ENCODE measurements at places on chromosomes 4 and X.

- no peak for DNase-seq
Observed at GRCh38 chr4:45910511-45910910, 213.3 kb downstream of the GABRG1 start.

DNA sequence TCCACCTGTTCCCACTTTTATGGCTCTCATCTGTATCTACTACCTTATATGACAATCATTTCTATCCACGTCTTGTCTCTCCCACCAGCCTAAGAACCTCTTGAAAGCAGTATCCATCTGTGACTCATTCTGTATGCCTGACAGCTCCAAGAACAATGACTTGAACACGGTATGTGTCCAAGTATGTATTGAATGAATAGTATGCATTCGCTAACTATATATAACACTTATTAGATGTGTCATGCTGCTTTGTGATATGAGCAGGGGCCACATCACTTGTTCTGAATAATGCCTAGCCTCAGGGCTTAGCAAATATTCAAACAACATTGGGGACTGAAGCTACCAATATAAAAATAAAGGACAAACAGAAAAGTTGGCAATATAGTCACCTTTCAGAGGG lies 4.9 kb downstream of the OPHN1 start:
- DNase-seq: no peak

- DNase-seq: no peak
Observed at GRCh38 chr4:187006189-187006618, 282.5 kb upstream of the FAT1 start.

DNA sequence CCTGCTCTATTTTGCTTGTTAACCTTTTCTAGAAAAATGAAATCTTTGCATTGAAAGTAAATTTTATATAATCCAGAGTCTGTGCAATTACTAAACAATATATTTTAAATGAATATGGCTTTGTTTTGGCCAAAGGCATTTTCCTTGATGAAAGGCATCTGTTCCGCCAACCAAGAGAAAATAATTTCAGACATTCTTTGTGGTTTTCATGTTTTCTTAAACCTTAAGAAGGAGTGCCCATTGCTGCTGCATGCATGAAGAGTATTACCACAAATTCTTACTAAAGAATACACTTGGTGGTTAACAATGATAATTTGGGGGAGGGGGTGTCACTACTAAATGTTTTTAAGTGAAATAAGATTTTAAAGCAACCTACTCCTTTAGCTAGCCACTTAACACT lies 2.7 kb upstream of the PDGFC start:
- no peak for DNase-seq

- no peak for DNase-seq
Observed at GRCh38 chr4:38665551-38666411, 1.8 kb downstream of the KLF3 start.

DNA sequence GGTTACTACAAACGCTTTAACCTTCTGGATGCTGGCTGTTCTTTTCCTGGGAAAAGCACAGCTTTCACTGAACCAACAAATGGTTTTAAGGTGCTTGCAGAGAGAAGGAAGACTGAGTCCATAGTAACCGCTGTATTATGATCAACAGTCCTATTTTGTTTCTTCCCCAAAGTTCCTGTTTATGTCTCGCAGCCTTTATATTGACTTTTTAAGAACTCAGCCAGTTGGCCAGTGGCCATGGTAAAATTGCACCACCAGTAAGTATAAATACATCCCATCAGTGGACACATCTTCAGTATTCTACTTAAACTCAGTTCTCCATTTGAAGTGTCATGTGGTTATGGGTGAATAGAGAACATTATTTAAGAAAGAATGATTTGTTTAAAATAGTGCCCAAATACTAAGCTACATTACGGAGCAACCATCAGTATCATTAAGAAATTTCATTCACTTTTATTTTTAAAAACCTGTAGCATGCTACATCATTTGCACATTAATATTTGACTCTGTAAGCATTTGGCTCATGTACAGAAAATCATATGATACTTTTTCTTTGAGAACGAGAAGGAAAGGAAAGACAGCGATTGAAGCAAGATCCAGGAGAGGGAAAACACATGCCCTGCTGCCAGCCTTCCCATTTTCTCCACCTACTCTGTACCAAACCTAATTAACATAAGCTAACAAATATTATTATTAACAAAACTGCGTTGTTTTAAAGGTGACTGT lies 287.0 kb downstream of the ARHGAP24 start:
- no peak for DNase-seq

DNA sequence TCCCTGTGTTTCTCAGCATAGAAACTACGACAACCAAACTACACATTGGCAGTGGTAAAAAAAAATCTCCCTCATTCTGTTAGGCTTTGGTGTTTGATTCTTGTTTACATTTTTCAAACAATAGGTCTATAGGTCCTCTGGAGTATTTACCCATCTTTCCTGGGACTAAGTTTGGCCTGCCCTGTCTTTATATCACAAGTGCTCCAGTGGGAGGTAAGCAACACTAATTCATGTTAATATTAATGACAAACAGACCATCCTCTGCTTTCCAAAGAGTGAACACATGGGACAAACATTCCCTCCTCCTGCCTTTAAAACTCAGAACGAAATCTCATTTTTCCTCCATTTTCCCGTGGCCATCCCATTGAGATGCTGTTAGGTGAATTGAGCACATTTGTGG lies 514.1 kb upstream of the INTU start:
- no peak for DNase-seq

- DNase-seq: no peak
Observed at GRCh38 chrX:11423362-11423818, 130.2 kb downstream of the AMELX start.

DNA sequence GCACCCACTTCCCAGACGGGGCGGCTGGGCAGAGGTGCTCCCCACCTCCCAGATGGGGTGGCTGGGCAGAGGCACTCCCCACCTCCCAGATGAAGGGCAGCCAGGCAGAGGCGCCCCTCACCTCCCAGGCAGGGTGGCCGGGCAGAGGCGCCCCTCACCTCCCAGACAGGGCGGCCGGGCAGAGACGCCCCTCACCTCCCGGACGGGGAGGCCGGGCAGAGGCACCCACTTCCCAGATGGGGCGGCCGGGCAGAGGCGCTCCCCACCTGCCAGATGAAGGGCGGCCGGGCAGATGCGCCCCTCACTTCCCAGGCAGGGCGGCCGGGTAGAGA lies 61.2 kb downstream of the UPRT start:
- no peak for DNase-seq

GRCh38 chrX:130836447-130836846 lies 66.6 kb downstream of the ENOX2 start:
- DNase-seq: no peak

GRCh38 chrX:48487362-48487798 lies 11.4 kb downstream of the FTSJ1 start:
- no peak for DNase-seq

DNA sequence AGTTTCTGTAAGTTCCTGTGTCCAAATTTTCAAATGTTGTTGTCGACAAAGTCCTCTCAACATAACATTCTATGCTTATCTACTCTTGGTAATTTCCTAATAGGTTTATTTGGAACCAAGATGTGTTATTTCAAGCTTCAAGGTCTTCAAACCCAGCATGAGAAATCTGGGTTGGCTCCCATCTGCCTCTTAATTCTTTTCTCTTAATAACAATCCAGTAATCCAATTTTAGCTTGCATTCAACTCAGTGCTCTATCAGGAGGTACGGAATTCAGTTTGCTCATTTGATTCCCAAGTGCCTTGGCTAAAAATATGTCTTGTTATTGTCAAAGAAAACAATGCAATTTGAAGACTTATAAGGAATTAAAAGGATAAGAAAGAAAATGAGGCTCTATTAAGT lies 235.5 kb upstream of the MID1 start:
- DNase-seq: no peak

GRCh38 chr4:173505924-173506518 lies 24.0 kb downstream of the HAND2 start:
- no peak for DNase-seq

DNA sequence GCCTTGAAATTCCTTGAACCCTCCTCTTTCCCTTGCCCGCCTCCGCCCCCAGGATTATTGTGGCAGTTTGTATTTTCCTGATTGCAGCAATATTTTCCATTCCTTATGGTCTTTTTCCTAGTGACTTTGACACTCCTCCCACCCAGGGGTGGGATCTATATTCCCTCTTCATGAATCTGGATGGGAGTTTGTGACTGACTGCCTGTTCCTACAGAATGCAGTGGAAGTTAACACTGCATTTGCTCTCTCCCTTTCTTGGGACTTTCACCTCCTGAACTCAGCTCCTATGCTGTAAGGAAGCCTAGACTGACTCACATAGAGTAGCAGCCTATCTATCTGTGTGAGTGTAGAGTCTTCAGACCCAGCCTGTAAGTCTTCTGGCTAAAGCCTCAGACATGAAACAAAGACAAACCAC lies 2.2 kb downstream of the FUNDC2 start:
- no peak for DNase-seq

DNA sequence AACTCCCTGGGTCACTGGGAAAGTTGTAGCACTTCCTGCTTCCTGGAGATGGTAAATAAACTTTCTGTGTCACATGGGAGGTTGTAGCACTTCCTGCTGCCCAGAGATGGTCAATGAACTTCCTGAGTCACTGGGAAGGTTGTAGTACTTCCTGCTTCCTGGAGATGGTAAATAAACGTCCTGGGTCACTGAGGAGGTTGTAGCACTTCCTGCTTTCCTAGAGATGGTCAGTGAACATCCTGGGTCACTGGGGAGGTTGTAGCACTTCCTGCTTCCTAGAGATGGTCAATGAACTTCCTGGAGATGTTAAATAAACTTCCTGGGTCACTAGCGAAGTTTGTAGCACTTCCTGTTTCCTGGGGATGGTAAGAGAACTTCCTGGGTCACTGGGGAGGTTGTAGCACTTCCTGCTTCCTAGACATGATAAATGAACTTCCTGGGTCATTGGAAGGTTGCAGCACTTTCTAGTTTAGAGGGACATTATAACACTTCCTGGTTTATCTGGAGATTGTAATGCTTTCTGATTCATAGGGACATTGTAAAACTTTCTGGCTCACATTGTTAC lies 62.3 kb upstream of the CD99 start:
- no peak for DNase-seq

DNA sequence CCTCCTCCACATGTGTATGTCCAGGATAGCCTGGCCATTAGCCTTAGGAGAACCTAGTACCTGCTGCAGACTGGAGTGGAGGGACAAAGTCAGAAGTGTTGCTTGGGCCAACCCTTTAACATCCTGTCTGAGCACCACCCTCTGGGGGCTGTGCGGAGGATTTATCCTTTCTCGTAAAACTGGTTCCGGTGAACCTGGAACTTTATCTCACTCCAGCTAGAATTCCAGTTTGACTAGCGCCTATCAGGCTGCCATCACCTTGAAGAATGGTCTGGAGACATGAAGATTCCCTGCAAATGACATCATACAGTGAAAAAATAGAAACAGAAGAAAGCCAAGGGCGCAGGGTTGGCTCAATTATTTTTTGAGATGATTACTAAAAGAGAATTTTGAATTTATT lies 4.0 kb downstream of the TCEAL8 start:
- no peak for DNase-seq

DNA sequence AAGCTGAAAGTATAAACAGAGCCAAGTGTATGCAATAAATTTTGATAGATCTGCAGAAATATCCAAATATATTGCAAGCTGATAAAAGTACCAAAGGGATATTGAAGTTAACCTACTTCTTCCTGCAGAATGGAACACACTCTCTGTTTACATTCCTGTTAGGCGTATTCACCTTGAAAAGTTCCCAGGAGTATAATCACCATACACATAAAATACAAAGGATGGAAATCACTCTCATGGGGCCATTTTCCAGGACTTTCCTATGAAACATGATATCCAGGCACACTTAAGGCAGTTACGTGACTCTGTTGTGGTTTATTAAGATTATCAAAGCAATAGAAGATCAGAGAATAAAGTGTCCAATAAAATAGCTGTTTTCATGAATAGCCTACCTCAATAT lies 1142.3 kb downstream of the NLGN4X start:
- no peak for DNase-seq

GRCh38 chrX:39667736-39668482 lies 429.8 kb downstream of the BCOR start:
- DNase-seq: no peak

DNA sequence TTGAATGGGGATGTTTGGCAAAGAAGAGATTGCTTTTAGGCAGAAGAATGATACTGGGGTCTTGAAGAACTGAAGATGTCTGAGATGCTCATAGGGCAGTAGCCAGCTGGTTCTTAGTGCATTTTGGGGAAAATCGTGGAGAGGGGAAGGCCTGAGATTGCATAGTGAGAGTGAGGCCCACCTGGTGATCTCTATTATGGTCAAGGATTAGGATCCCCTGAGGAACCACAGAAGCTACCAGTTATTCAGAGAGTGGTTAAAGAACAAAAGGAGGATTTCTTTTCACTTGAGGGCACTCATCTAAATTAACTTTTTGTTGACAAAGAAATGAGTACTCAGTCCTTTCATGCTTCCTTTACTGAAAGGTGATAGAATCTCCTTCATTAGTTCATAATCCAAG lies 271.3 kb upstream of the HAND2 start:
- DNase-seq: no peak

GRCh38 chrX:413322-414201 lies 26.9 kb upstream of the PPP2R3B start:
- DNase-seq: no peak

GRCh38 chrX:72208126-72208800 lies 26.7 kb downstream of the PIN4 start:
- no peak for DNase-seq

DNA sequence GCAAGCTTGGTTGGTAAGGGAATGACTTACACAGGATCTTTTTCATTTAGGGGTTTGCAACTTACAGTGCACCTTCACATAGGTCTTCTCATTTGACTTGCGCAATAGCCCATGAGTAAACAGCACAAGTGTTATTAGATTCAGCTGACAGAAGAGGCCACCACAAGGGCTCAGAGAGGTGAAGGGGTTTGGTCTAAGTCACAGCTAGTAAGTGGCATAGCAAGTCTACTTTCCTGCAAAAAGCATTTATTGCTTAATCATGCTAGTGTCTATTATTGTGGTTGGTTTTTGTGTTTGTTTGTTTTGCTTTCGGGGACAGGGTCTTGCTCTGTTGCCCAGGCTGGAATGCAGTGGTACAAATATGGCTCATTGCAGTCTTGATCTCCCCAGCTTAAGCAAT lies 83.3 kb downstream of the SPRY1 start:
- no peak for DNase-seq

DNA sequence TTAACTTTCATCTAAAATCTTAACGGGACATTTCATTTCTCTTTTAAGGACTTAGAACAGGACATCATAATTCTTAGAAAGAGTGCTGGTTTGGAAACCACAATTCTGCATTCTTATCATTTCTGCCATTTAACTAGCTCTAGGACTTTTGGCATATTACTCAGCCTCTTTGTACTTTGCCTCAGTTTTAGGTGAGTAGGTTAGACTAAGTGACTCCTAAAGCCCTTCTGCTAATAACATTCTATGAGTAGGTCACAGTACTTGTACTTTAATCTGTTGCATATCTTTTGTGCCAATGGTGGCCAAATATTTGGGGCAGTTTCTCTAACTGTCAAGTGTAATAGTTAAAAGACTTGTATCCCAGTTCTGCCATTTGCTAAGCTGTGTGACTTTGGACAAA lies 115.4 kb upstream of the NUDT6 start:
- DNase-seq: no peak
